ENCODE measurements at places on chromosomes 7 and 10.

- no peak for DNase-seq
These were observed 97.6 kb upstream of the NFE2L3 start for GRCh38 chr7:26054386-26054785.

DNA sequence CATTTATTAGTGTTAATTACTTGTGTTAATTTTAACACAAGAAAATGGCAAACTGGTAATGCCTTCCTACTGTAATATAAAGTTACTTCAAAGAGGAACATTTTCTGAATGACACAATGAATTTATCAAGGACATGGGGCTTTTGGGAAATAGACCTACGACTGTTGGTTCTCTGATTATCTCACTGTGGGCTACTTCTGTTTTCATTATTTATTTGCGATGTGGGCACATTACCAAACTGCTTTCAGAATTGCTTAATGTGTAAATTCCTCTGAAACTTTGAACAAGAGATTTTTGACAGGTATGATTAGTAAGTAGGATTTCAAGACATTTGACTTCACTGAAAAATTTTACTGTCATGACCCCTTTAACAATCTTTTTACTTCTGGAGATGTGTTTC lies 535.6 kb downstream of the CNTNAP2 start:
- DNase-seq = no peak

GRCh38 chr7:152865011-152865410 lies 105.5 kb downstream of the ACTR3B start:
- no peak for DNase-seq

- no peak for DNase-seq
These were observed 733 bp downstream of the PRKCQ start for GRCh38 chr10:6579183-6579903.

DNA sequence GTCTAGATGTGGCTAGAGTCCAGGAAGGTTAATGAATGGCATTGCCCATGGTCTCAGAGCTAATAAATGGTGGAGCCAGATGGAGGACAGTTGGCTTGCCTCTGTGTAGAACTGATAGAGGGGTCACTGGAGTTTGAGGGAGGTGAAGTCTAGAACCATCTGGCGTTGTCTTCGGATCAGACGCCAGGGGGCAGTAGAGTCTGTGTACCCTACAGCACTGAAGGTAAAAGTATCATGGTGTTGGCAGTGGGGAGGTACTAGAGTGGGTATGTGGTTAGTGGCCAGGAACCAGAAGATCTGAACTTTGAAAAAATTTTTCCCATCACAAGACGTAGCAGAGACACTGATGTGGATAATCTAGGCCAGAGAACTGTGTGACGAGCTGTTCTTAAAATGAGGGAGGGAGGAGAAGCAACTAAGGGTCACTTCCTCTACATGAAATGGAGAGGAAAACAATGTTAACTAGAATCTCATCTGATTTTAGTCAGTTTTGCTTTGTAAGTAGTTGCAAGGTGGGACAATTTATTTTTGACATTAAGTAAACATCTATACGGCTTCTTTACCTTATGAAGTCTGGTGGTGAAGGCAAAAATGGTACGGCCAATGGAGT lies 227.9 kb upstream of the PRSS58 start:
- no peak for DNase-seq

- no peak for DNase-seq
These were observed 3.3 kb upstream of the CUEDC2 start for GRCh38 chr10:102435529-102436233.

All from HS-5 (cell line).